ENCODE measurements at places on chromosomes 12 and 14.
A peak's percentile ranks its signal among the peaks of the same experiment; 100 is the strongest.

- DNase-seq: no peak
Measured at GRCh38 chr12:13537623-13538022, 341.1 kb downstream of the EMP1 start.

- peak; percentile 78 for DNase-seq
Measured at GRCh38 chr14:61221906-61222305, 59.2 kb downstream of the TMEM30B start.

DNA sequence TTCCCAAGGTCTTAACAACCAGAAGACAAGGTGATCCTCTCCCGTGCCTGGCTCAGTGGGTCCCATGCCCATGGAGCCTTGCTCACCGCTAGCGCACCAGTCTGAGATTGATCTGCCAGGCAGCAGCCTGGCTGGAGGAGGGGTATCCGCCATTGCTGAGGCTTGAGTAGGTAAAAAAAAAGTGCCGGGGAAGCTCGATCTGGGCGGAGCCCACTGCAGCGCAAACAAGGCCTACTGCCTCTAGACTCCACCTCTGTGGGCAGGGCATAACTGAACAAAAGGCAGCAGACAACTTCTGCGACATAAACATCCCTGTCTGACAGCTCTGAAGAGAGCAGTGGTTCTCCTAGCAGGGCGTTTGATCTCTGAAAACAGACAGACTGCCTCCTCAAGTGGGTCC lies 104.0 kb downstream of the C14orf39 start:
- no peak for DNase-seq

- DNase-seq: no peak
Measured at GRCh38 chr12:104133321-104133720, 4.7 kb downstream of the NFYB start.

DNA sequence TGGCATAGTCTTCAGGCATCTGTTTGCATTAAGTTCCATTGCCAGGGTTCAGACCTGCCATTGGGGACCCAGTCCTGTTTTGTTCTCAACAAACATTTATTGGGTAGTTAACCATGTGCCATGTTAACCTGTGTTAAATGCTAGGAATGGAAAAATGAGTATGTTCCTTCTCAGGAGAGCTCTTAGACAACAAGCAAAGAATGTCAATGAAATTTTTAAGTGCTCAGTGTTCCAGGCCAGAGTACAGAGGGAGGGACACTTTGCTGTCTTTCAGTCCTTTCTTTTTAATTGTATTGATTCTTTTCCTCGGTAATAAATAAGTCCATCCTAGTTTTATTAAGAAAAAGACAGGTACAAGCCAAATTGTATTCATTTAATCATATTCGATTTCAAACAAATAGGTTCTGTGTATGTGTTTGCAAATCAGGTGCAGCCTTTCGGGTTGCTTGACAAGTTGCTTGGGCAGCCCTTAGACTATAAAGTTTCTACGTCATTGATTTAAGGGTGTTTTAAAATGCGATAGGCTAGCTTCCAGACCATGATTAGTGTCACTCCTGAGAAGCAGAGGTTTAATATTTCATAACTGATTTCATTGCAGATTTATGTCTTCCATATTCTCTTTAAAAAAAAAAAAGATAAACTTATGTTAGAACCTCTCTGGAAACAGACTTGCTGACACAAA lies 123.1 kb downstream of the DERA start:
- DNase-seq: no peak

DNA sequence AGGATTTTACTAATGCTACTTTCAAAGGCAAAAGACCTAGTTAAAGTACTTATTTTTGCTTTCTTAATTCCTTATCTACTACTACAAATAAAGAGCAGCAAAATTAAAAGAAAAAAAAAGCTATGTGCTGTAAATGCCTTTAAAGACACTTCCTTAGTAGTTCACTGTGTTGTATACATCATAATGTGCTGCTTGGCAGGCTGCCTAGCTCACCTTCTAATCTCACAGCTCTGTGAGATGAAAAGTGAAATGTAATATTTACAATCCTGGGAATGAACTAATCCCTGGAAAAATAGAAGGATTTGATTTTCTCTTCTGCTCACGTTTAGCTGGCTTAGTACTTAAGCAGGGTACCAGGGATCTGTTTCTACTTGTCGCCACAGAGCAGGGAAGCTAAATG lies 184.4 kb upstream of the ALG10B start:
- no peak for DNase-seq

DNA sequence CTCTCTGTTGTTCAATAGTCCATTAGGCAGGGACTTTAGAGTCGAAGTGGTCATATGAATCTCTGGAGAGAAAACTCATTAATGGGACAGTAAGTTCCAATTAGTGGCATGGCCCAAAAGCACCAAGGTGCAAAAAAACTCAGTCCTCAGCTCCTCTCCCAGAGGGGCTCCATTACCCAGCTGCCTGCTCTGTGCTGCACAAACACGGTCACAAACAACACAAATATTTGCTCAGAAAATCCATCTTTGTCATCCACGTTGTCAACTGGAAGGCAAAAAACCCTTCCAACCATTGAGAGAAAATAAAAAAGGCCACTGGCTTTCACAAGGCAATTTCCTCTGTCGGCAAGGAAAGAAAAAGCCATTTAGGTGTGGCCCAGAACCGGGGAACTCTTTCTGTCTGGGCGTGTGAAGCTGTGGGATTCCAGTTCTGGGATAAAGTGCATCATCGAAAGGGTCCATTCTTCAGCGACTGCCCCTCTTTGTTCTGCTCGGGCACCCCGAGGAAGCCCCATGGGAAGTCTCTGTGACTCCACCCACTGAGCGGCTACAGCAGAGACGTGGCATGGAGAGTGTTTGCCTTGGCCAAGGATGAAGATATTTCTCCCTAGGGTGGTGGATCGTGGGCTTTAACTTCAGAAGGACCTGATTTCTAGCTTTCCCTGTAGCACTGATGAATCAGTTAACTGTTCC lies 137.6 kb downstream of the VRK1 start:
- no peak for DNase-seq

DNA sequence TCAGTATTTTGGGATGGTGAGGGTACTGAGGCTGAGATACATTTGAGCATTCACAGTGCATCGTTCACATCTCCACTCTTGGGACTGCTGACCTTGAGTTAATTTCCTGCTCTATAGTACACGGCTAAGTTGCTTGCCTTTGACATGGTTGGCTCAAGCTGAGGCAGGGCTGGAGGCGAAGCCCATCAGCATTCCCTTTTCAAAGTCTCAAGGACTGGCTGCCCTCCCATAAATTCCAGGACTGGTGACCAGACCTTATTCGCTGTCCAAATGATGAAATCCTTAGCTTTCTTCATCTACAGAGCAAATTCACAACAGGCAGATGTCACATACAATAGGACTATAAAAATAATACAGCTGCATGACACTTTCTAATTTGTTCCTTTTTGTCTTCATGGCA lies 85.9 kb downstream of the SSPN start:
- no peak for DNase-seq

DNA sequence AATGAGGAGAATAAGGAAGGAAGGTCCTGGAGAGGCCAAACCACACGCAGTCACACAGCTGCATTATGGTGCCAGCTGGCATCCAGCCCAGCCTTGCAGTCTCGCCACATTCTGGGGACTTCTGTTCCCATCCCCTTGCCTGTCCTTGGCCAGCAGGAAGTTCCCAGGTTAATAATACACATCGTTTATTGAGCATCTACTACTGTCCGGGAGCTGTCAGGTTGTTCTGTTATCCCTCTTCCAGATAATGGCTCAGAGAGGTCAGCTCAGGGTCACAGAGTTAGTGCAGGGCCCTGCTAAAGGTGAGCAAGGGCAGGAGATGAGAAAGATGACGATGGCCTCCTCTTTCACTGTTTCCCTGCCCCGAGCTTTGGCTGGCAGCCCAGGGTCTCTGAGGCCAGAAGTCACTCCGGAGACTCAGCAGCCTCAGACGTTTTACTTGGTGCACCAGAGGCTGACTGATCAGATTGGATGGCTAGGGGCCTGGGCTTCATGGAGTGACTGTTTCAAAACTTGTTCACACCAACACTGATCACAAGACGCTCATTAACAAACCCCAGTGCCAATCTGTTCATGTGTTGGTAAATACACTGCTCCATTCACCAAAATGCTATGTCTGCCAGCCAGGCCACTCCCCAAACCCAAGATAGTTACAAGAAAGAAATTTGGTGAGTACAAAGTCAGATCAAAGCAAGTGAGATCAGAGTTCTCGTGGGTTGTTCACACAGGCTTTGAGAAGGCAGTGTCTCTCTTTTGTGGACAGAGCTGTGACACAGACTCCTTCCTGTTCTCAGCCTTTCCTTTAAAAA lies 79.2 kb downstream of the B4GALNT3 start:
- DNase-seq: no peak

GRCh38 chr14:72332046-72332445 lies 399.8 kb downstream of the RGS6 start:
- no peak for DNase-seq

DNA sequence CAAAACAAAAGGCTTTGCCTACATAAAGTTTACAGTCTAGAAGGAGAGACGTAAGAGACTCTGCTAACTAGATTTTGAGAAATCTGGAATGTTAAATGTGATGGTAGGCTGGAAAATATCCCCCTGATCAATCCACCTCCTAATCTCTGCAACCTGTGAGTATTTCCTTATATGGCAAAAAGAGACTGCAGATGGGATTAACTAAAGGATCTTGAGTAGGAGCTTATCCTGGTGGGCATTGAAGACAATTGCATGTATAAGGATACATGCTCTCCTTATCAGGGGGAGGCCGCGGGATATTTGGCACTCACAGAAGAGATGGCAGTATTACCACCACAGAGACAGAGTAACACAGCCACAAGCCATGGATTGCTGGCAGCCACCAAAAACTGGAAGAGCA lies 95.2 kb downstream of the EGLN3 start:
- DNase-seq: no peak

- no peak for DNase-seq
Measured at GRCh38 chr12:57899010-57899662, 42.2 kb upstream of the ATP23 start.

DNA sequence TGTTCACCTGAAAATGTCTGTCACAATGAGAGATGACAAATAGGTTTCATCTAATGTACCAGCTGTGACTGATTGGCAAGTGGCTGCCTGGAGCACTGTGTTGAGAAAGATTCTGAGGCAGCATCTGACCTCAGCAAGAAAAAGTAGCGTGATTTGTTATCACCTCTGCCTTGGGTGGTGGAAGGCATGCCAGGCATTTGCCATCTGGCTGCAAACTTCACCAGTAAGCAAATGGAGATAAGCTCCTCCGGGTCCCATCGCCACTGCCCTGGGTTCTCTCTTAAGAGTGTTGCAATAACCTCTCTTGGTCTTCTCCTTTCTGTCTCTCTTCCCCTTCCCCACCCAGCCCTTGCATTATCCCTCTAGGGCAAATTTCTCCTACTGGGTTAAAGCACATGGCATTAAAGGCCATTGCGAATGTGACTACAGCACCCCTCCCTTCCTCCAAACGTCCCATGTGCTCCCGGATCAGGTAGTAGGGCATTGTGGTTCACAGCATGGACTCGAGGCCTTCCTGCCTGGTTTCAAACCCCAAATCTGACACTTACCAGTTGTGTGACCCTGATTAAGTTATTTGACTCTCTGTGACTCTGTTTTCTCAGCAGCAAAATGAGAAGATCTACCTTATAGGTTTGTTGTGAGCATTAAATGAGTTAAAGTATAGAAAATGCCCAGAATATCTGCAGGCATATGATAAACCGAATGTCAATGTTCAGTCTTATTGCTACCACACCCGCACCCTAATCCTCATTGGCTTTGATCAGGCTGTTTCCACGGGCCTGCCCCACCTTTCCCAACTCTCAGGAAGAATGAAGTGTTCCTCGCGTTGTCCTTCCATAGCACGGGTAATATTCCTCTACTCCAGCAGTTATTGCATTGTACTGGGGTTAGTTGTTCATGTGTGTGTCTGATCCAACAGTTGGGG lies 8.2 kb upstream of the LGALS3 start:
- no peak for DNase-seq

- DNase-seq: no peak
Measured at GRCh38 chr14:55688566-55688965, 108.6 kb downstream of the KTN1 start.

DNA sequence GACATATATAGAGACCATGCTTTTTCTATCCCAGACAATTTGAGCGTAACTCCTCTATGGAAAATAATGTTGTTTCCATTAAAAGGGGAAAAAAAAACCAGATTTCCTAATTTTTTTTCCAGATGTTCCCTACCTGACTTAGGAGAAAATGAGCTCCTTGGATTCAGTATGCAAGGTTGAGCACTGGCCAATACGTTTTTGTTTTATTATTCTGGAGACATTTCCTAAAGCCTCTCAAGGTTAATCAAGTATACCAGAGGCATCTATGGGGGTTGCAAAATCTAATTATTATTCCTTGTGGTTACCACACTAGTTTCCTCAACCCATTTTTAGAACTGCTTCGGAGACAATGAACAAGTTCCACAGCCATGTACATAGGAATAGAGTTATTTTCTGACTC lies 291.3 kb downstream of the SLC16A7 start:
- no peak for DNase-seq

- DNase-seq: no peak
Measured at GRCh38 chr14:99351166-99352007, 79.4 kb upstream of the BCL11B start.

DNA sequence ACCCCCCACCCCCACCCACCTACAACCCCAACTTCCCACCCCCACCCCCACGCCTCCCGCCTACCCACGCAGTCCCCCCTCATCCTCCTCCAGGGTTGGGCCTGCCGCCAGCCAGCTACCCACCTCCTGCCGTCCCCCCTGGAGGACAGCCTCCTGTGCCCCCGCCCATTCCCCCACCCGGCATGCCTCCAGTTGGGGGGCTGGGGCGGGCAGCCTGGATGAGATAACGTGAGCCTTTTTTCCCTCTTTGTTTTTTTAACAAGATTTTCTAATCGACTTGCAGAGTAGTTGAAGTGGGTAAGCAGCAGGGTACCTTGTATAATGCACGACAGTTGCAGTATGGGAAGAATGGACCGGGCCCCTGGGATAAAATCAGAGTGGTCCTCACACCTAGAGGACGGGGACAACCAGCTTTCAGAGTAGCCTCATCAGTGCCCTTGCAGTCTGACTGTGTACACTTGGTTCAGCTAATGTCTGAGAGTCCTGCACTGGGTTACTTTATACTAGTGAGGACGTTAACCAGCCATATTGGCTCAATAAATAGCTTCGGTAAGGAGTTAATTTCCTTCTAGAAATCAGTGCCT lies 29.4 kb downstream of the CCNK start:
- DNase-seq: no peak

GRCh38 chr14:82009076-82009475 lies 475.4 kb upstream of the SEL1L start:
- no peak for DNase-seq

- DNase-seq: no peak
Measured at GRCh38 chr12:4874671-4875070, 35.0 kb upstream of the KCNA1 start.

DNA sequence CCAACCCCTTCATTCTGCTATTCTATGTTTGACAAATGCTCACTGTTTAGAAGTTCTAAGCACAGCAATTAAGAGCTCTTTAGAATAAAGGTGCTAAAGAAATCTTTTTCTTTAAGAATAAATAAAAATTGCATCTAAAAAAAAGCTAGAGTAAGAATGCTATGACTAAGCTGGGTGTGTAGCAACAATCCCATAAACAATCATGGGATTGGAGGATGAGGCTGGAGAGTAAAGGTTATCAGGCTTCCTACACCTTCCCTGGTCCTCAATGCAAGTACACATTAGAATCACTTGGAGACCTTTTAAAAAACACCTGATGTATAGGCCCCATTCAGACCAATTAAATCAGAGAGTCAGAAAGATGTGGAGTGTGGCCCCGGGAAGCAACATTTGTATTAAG lies 88.3 kb downstream of the CIT start:
- no peak for DNase-seq
